ENCODE measurements at places on chromosomes 4 and X.

GRCh38 chrX:1679238-1679637 lies 64.4 kb downstream of the ASMT start:
- DNase-seq = no peak

GRCh38 chr4:37956941-37957340 lies 3.3 kb upstream of the PTTG2 start:
- DNase-seq = no peak

DNA sequence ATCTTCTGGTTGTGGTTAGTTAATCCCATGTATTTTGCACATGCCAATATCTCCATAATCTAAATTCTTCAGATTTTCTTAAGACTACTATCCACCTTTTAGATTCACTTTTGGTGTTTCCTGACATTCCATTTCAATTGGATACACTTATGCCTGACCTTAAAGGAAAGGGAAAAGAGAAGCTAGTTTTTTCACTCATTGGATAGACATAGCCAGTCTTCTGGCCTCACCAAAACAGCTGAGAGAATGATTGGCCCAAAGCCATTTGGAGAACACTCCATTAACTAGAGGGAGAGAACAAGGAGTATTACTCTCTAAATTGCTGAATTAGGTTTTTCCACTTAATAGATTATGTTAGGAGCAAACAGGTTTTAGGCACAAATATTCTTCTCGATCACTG lies 4.0 kb downstream of the PRPS1 start:
- no peak for DNase-seq

DNA sequence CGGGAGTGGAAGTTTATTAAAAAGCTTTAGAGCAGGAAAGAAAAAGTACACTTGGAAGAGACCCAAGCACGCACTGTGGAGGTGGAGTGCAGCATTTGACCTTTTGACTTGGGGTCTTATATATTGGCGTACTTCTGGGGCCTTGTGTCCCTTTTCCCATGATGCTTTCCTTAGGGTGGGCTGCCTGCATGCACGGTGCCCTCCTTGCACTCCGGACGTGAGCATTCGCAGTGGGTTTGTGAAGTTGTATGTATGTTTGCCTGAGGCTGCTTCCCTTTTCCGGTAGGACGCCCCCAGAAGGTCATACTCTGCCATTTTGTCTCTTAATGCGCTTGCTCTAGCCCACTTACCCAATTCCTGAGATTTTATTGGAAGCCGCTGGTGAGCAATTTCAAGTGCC lies 39.6 kb downstream of the TRMT44 start:
- no peak for DNase-seq

GRCh38 chr4:38805530-38806145 lies 1.0 kb upstream of the TLR1 start:
- no peak for DNase-seq

- DNase-seq = no peak
Measured at GRCh38 chr4:14615671-14616070, 386.6 kb upstream of the CPEB2 start.

DNA sequence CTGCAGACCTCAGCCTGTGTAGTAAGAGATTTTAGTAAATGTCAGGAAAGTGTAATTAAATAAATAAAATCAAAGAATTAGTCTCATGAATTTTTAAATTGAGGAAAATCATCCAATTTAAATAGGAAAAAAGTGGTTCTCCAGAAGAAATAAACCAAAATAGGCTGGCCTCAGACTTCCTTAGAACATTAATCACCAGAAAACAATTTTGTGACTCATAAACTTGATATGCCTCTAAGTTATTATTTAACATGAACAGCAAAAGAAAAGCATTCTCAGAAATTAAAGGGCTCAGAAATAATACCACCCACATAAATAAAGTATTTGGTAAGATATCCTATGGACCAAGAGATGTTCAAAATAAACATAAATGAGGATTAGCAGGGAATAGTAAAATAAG lies 14.3 kb downstream of the FAM47B start:
- no peak for DNase-seq

DNA sequence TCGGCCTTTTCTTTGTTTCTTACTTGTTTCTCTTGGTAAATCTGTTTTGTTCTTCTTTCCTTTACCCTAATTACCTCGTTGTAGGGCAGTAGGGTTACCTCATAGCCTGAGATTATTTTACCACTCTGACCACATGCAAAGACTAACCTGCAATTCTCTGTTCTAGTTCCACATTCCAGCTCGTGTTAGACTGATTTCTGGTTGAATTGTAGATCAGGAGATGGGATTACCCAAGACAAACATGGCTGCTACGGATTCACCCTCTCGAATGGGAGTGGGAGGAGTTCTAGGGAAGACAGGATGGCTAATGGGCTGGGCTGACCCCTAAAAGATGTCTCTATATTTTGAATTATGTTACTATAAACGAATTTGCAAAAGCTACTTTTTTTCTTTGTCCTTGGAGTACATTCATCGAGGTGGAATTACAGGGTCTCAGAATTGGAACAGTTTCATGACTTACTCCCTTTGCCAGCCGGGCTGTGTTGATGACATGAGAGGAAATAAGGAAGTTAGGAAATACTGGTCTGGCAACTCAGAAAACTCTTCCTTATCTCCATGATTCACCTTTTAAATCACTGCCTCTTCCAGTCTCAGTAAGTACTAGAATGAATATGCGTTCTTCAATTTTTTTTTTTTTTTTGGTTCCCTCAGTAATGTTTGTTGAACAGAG lies 36.7 kb upstream of the FBXW7 start:
- DNase-seq = no peak

- no peak for DNase-seq
Measured at GRCh38 chr4:79170077-79170476, 155.8 kb downstream of the NAA11 start.

DNA sequence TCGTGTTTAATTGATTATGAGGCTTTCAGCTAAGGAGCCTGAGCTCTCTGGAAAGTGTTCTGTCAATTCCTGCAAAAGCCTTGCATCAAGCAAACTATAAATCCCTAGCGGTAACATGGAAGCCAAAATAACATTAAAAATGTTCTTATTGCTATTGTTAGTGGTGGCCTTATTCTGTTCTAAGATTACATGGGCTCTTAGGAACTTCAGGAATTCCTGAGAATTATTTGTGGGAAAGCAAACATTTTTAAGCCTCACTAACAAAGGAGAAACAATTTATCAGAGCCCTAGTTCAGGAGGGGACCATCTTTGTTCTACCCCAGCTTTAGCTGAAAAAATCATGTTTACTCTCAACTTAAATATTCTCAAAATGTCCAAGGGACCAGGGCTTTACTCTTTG lies 119.6 kb downstream of the PAPSS1 start:
- DNase-seq = no peak

DNA sequence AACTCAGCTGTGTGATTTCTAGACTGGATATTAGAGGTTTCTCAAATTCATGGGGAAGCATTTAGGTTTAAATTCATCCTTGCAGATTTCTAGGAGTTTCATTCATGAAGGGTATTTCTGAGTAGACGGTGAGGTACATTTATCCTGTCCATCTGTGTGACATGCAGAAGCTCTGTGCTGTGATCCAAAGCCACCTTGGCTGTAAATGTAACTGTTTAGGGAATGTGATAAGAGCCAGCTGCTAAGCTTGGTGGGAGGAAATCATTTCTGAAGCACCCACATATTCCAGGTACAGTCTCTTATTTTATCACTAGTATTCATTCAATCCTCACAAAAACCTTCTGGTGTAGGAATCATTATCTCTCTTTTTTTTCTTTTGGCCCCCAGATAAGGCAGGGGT lies 8.7 kb upstream of the DCTD start:
- DNase-seq = no peak

DNA sequence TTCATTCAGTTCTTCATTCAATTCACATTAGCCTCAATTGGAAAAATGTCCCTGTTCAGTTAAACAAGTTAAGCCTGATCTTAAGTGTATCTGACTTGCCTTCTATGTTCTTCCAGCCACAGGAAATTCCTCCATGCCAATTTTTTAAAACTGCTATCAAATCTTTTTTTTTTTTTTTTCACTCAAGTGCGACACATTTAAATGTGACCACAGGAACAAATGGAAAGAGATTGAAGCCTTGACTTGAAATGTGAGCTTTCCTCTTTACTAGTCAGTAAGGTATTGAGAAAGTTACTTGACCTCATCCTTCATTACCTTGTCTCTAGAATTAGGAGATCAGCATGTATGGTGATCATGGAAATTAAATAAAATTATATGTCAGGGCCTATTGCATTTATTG lies 165.1 kb downstream of the SLIT2 start:
- no peak for DNase-seq

- no peak for DNase-seq
Measured at GRCh38 chrX:13383907-13384306, 64.1 kb upstream of the ATXN3L start.

DNA sequence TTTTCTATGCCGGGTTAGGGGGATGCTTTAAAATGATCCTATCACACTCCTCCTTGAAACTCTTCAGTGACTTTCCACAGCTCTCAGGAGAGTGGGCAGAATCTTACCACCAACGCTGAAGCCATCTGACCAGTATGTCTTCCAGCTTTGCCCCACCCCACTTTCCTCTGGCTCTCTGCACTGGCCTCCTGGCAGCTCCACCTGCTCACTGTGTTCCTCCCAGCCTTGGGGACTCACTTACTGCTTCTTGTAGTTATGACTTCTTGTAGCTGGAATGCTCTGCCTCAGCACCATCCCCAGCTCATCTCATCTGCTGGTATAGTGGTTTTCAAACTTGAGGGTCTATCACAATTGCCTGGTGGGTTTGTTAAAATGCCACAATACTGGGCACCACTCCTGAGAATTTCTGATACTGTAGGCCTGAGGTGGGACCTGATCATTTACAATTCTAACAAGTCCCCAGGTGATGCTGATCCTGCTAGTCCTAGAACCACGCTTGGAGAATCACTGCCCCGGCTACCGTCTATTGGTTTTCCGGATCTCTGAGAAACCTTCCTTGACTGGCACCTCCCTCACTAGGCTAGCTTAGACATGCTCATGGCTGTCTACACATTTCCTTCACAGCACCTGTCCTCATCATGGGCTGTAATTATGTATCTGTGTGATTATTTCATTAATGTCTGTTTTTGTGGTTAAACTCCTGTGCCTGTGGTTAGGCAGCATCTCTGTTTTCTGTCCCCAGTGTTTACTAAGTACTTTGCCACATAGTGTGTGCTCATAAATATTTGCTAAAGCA lies 152.2 kb downstream of the MGST2 start:
- no peak for DNase-seq

- DNase-seq = no peak
Measured at GRCh38 chr4:168541266-168541953, 44.6 kb downstream of the PALLD start.

DNA sequence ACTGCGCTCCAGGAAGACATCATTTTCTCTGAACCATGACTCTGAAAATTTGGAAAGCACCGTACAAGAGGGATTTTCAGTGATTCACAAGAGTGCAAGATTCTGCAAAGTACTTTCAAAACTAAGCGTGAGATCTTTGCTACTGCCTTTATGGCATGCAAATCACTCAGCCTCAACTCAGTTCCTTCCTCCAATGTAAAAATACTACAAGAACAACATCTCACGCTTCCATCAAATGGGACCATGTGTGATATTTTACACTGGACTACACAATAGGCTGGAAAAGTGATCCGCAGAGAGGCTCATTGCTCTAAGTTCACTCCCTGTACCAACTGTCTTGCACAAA lies 674 bp upstream of the IL15 start:
- no peak for DNase-seq

DNA sequence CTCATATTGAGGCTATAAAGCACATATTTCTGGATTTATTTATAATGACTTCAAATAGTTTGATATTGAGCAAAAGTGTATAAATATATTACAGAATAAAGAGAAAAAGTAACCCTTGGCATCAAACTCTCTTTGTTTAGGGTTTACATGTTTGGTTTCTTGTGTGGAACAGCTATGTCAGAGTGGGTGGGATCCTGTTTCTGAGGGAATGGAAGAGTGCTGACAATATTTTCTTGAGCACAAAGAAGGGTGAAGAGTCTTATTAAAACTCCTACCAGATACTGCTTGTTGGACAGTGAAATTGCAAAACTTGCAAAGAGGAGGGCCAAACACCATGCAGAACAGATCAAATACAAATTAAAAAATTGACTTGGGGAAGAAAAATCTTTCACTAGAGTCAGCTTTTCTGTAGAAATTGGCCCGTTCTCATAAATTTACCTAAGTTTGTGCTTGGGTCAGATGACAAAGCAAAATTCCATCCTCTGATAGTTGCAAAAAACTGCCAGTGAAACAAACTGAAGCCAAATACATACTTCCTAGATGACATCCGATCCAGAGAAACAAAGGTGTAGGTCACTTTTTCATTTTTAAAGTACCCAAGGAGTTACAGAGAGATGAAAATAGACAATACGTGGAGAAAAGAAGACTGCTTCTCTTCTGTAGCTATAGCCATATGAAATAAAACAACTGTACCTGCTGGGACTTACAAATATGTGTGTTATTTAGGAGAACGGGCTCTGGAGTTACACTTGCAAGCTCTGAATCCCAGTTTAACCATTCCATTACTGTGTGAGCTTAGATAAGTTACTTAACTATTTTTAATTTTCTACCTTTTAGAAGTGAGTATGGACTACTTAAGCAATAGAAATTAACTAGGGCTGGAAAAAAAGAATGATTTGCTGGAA lies 133.3 kb downstream of the MAML3 start:
- no peak for DNase-seq

- no peak for DNase-seq
Measured at GRCh38 chr4:26992657-26993361, 132.2 kb downstream of the STIM2 start.

DNA sequence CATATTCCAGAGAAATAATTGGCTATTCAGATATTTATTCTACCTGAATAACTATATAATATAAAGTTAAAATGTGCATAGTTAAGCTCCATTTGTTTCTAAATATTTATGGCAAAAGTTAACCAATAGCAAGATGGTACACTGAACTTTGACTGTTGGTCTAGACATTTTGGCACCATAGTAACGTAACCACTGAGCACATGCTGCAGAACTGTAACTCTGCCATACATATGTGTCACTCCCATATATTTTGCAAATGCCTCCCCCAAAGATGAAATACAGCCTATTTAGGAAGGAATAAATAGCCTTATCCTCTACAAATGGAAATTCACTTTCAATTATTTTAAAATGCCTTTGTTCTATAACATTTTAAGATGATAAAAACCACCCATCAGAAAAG lies 424.9 kb downstream of the CENPC start:
- DNase-seq = no peak

GRCh38 chrX:116881961-116882360 lies 419.2 kb upstream of the CT83 start:
- DNase-seq = no peak

GRCh38 chrX:47156611-47157520 lies 11.8 kb downstream of the RBM10 start:
- no peak for DNase-seq

DNA sequence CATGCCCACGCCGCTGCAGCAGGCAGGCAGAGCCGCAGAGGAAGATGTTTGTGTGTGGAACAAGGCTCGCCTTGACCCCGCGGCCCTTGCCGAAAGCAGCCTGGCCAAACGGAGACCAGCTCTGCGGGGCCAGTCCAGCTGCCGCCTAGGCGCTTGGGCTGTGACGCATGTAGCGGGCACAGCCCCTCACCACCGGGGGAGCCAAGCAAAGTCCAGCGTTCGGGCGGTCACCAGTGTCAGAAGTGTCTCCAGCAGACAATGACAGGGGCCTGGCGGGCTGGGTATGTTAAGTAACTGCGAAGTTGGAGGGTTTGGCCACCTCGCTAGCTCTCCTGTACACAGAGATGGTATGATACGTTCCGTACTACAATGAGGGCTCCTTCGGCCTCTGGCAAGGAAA lies 1.3 kb downstream of the AMER1 start:
- DNase-seq = no peak

Measured in T-cell (primary cell).